ENCODE measurements at places on chromosomes 2 and 18.
A peak's percentile ranks its signal among the peaks of the same experiment; 100 is the strongest.

GRCh38 chr2:48852938-48853337, 97.4 kb upstream of the LHCGR start:
- DNase-seq: no peak

- no peak for DNase-seq
Observed at GRCh38 chr2:241796209-241796608, 12.8 kb upstream of the NEU4 start.

DNA sequence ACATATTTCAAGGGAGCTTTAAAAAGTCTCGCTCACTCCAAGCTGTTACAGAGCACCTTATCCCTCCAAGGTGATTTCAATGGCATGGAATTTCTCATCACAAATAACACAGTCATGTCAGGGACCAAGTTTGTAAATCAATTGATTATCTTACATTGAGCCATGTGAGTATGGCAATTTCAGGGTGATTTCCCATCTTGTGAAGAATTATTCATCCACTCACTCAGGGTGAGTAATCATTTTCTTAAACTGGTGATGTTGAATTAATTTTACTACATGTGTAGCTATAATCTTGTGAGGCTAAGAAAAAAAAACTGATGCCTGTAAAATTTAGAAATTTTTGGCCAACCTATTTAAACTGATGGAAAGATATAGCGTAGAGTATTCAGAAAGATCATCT, 3.3 kb upstream of the ABCA12 start:
- DNase-seq: no peak

DNA sequence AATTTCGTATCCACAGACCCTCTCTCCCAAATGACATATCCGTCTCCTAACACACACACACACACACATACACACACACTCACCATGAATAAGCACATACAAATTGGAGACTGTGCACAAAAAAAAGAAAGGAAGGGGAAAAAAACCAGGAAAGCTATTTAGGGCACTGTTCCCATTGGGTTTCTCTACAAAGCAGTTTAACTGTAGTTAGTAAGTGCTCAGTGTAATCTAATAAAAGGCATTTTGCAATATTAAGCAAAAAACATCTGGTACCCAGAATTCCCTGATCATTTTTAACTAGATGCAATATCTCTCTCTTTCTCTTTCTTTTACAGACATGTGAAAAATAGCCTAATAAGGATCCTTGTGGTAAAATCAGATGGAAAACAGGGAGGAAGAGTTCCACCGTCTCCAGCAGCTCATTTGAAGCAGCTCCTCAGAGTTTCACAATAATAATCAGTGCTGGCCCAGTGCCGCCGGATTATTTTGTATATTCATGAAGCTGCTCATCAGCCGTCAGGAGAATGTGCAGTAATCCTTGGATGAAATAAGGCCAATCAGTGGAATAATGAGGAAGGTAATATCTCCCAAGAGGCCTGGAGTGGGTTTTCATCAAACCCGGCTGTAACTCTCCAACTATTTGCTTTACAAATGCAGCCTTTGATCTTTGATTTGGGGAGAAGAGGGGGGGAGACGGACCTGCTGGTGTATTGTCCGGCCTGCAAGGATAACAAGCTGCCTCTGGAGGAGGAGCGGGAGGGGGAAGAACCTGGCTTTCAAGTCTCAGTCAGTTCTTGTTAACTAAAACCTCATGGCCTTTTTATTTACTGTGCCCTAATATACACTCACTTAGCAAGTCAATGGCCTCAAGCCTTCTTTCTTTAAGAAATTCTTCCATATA, 227.6 kb upstream of the SMIM21 start:
- DNase-seq: peak; percentile 38

DNA sequence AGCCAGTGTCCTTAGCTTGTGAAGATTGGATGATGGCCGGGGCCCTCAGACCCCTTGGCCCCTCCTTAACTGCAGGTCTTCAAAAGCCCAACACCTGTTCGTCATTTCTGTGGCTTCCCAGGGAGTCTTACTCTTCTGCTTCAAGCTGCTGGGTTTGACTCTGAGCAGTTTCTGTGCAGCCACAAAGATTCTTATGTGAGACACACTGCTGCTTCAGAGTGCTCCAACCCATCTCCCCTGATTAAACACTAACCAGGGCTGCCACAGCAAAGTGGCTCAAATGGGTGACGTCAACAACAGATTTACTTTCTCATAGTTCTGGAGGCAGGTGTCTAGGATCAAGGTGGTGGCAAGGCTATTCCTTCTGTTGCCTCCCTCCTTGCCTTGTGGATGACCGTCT, 40.8 kb downstream of the TSN start:
- DNase-seq: no peak

DNA sequence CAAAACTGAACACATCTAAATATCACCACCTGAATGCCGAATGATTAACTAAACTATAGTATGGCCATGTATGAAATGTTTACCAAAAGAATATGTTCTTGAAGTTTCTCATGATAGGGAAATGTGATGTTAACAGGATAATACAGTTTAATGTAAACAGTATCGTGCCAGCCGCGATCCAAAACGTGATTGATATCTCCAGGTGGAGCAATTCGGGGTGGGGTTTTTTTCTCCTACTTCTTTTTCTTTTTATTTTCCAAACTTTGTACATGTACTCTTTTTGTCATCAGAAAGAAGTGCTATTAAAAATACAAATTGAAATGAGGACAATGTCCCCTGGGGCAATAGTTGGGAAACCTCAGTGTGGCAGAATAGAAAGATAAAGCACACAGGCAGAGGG, 4.0 kb upstream of the BIN1 start:
- DNase-seq: no peak

DNA sequence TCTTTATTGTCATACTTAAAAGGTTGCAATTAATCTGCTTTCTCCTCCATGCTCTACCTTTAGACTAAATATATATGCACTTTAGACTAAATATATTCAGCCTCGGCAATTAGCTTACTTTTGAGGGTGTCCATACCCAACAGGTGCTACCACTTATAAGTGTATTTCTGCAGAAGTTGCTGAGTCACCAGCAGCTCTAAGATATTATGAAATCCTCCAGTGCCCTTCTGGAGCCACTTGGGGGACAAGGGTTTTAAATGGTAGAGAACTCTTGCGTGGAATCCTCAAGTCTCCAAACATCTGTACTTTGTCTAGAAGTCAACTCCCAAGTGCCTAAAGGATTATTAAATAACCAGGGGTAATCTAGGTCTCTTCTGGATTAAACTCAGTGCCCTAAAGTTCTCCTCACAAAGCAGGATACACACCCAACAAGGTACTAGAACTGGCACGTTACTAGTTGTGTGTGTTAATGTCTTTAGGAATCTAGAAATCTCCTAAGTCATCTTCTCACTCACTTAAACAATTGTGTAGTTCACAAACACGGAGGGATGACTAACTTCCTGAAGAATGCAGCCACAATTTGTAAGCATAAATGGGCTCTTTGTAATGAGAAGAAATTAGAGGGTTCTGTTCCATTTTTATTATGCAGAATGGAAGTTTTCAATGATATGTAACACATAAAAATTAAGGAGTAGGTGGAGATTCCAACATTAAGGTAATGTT, 159.7 kb downstream of the CD226 start:
- DNase-seq: no peak

- peak; percentile 33 for DNase-seq
Observed at GRCh38 chr2:71530641-71531332, 77.4 kb downstream of the DYSF start.

DNA sequence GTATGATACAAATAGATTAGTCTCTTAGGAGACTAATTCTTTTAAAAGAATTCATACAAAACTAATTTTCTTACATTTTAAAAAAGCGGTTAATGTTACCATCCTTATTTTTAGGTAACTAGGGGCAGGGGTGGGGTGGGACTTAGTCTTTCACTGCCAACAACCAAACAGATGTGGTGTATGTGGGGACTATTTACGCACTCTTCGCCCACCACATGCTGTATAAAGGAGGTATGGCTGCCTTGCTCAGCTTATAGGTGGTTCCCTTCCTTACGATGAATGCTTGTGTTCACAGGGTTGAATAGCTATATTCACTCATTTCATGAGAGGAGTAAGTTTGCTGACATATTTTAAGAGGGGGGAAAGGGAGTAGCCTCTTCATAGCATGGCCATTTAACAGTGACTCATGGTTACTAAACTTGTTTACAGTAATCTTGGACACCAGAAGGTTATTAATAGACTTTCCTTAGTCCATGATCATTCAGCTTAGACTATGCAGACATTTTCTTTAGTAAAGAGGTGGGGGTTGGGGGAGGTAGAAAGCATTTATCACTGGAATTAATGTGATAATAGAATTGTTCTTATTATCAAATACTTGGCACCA, 61.8 kb downstream of the CAB39 start:
- no peak for DNase-seq

DNA sequence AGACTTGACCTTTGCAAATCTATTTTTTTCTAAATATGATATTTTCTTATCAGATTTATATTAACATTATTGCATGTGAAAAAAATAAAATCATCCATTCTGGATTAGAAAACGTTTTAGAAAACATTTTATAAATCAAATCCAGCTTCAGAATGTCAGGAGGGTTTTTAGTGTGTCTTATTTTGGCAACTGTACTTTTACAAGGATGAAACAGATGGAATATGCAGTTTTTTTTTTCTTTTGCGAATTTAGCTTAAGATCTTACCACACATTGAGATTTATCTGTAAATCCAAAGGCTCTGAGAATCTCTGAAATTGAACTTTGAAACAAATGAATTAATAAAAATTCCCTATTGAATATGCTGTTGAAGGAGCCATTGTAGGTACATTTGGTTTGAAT, 36.7 kb downstream of the FAM171B start:
- DNase-seq: no peak

GRCh38 chr2:190500054-190500502, 34.4 kb downstream of the NEMP2 start:
- DNase-seq: no peak

DNA sequence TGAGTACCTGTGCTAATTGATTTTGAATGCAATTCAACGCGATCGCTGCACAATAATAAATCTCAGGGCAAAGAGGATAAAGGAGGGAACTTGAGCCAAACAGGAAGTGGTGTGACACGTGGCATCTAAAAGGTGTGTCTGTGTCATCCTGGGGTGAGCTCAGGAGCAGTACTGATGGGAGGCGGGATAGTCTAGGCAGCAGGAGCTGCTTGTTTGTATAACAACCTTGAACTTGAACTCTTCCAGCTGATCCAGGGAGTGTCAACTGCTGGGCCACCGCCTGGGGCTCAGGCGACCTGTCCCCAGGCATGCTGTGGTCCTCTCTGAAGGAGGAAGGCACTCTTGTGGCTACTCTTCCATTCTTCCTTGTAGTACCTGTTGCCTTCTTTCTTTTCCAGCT, 61.2 kb downstream of the BOD1L2 start:
- no peak for DNase-seq

DNA sequence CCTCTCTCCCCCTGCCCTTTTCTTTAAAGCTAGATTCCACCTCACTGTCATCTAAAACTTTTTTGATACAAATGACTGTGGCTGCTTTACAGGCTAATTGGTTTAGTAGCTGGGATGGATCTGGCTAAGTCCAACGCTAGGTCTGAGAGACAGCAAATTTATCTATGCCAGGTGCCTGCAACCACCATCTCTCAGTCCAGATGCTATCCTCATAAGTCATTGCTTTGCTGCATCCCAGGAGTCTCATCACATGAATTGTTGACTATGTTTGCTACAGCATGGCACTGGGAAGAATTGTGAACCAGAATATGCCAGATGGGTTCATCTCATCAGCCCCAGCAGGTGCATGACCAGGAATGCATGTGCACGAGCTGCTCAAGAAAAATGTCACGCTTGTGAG, 100.0 kb upstream of the PID1 start:
- no peak for DNase-seq

GRCh38 chr2:112605926-112606325, 21.5 kb downstream of the CHCHD5 start:
- no peak for DNase-seq

- DNase-seq: no peak
Observed at GRCh38 chr2:172484253-172484652, 56.9 kb downstream of the ITGA6 start.

DNA sequence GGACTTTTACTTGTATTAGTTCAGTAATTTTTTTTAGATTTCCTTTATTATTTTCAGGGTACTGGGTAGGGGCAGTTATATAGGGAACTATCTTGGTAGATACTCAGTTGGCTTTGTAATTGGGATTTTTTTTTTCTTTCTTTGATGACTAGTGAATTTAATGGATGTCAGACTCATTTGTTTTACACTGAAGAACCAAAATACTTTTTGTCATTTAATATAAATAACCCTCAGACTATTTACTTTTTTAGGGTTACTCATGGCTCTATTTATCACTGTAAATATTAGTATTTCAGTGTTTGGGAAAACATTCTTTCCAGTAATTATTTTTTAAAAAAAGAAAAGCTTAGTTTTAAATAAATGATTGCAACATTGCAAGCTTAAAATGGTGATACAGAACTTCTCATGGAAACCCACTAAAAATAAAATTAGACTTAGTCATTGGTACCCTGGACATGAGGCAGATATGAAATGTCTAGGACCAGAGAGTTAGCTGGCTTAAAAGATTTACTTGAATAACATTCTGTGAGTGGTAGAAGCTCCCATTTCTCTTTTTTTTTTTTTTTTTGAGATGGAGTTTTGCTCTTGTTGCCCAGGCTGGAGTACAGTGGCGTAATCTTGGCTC, 74.4 kb upstream of the CYP20A1 start:
- DNase-seq: no peak

- no peak for DNase-seq
Observed at GRCh38 chr2:64860276-64860885, 128.8 kb upstream of the SLC1A4 start.

DNA sequence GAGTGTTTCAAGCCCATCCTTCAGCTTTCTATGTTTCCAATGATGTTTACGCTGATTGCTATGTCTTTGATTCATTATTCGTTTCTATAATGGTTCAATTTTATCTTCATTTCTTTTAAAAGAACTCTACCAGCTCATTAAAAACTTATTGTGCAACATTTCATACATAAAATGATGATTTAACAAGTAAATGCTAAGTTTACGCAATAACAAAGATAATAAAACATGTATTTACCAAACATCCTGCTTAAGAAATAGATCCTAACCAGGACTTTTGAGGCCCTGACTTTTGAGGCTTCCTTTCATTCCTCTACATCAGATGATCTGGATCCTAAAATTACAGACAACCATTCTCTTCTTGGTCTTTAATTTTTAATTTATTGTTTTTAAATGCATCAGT, 86.5 kb upstream of the DLGAP1 start:
- DNase-seq: no peak

- DNase-seq: no peak
Observed at GRCh38 chr18:24043403-24043802, 28.8 kb downstream of the TTC39C start.

DNA sequence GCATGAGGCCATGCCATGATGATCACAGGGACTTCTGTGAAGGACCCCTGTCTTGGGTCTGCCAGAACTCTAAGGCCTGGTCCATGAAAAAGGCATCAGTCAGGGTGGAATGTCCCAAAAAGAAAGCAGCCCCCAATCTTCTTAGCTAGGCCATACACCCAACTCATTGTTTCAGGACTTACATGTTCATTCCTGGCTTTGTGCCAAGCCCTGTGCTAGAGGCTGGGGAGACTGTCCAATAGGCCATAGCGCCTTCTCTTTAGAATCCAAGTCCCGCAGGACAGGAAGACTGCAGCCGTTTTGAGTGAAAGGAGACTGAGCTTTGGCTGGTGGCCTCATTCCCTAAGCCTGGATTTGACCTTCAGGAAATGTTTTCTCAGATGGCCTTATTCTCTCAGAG, 247.3 kb downstream of the PRKCE start:
- no peak for DNase-seq
